CD4-positive, alpha-beta T cell treated with Interleukin-4 for 4 hours (primary cell): ENCODE measurements at places on chromosomes 7 and 10.

GRCh38 chr7:7897509-7897908 lies 71.1 kb upstream of the GLCCI1 start:
- DNase-seq: no peak

- peak; percentile 38 for DNase-seq
Observed at GRCh38 chr10:96719850-96720421, 378 bp downstream of the PIK3AP1 start.

GRCh38 chr7:28473571-28474281 lies 61.4 kb downstream of the CREB5 start:
- DNase-seq: no peak

DNA sequence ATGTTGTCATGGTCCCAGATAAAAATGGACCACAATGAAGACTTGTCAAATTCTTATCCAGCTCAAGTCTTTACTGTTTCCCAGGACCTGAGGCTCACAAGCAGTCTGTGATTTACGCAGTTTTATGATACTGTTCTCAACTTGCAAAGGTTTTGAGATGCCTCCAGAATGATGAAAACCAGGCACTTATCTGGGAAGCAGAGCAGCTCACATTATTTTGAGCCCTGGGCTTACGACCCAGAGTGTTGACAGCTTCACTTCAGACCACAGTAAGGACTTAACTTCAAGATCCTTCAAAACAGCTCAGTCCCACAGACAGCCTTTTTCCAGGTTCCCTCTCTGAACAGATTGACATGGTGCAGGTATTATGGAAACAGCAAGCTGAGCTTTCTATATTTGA lies 236.1 kb downstream of the RNLS start:
- no peak for DNase-seq

DNA sequence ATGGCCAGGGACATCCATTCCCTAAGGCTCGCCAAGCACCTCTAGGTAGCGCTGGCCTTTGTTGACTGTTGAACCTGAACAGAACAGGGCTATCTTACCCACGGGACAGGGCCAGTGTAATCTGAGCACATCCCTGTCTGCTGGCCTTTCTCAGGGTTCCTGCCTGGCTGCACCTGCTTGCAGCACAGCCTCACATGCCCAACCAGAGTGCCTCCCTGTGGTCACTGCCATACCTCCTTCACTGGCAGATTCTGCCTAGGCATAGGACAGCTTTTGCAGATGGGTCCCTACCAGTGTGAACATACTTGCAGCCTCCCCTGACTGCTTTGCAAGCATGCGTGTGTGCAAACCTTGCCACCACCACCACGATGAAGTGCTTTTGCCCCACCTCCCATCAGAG lies 15.8 kb upstream of the LIPN start:
- no peak for DNase-seq

DNA sequence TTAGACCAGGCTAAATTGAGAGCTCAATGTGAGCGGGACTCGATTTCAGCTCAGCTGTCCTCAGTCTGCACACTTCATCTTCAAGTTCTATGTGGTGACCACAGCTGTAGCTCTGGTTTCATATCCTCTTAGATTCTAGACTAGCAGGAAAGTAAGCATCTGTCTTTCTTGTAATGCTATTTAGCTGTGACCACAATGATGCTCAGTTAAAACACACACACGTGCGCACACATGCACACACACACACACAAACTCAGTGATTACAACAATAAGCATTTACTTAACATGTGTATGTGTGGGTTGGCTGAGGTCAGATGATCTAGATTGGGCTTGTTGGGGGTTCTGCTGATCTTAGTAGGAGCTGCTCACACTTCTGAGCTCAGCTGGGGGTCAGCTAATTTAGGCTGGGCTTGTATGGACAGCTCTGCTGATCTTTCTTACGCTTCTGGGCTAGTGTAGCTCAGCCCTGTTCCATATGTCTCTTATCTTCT lies 82.5 kb downstream of the ZNF365 start:
- no peak for DNase-seq

GRCh38 chr10:6973899-6974298 lies 393.8 kb upstream of the PRKCQ start:
- DNase-seq: peak; percentile 31
